ENCODE measurements at places on chromosomes 5 and 9.

DNA sequence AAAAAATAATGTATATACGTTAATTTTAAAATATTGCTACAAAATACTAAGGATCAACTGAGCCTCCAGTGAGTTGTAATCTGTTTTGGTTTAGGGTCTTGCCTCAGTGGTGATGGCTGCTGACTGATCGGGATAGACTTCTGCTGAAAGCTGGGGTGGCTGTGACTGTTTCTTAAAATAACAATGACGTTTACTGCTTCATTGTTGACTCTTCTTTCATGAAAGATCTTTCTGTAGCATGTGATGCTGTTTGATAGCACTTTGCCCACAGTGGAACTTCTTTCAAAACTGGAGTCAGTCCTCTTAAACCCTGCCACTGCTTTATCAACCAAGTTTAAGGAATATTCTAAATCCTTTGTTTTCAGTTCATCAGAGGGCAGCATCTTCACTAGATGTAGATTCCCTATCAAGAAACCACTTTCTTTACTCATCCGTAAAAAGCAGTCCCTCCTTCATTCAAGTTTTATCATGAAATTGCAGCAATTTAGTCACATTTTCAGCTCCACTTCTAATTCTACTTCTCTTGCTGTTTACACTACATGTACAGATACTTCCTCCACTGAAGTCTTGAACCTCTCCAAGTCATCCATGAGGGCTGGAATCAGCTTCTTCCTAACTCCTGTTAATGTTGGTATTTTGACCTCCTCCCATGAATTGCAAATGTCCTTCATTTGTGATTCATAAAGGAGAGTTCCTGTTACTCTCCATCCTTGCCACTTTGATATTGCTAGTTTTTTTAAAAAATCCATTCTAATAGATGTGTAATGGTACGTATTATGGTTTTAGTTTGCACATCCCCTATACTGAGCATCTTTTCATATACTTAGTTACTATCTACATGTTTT is 41.5 kb upstream of the PTPDC1 start:
- no peak for DNase-seq

GRCh38 chr5:170430866-170431437 is 41.8 kb upstream of the KCNMB1 start:
- DNase-seq, result no peak

DNA sequence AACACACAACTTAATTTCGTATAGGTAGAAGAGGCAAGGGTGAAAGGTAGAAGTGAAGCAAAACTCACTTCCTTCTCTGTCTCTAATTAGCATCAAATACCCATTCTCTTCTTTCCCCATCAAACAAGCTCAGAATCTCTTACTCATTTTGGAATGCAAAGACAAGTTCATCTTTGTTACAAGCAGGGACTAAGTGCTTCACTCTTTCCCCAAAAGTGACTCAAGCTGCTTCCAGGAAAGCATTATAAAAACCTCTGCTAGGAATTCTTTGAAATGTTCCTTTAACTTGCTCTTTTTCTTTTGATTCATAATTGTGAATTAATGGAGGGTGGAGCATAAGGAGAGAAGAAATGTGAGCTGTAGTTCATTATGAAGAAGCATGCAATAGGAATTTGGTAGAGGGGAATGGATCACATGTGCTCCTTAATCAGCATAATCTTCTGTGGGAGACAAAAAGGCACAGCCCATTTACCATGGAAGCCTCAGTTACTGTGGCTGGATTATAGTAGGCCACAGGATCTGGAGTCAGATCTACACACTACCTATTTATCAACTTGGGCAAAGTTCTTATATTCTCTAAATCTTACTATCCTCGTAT is 109.5 kb upstream of the DPYSL3 start:
- DNase-seq, result no peak

DNA sequence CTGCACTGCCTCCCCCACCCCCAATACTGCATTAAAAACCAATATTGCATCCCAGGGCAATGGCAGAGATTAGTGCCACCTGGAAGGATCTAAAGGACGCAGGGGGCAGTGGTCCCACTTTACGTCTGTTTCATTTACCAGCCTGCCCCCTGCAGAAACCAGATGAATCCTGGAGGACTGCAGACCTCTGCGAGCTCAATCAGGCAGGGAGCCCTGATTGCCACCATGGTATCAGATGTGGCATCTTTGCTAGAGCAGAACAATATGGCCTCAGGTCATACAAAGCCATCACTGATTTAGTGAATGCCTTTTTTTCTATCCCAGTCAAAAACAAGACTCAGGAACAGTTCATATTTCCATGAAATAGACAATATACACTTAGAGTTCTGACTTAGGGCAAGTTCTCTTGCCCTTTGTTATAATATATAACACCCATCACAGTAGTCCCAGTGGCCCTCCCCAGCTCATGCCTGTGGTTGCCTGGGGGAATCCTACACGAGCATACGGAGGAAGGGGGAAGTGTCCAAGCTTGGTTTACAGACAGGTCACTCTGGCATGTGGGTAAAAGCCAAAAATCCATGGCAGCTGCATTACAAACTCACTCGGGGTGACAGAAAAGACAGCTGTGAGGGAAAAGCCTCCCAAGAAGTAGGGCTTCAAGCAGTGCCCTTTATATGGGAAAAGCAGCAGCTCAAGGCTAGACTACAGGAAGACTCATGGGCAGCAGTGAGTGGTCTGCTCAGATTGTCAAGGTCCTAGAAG is 85.1 kb downstream of the MED27 start:
- DNase-seq, result no peak

GRCh38 chr5:95931079-95931833 is 30.4 kb downstream of the ELL2 start:
- DNase-seq, result no peak

DNA sequence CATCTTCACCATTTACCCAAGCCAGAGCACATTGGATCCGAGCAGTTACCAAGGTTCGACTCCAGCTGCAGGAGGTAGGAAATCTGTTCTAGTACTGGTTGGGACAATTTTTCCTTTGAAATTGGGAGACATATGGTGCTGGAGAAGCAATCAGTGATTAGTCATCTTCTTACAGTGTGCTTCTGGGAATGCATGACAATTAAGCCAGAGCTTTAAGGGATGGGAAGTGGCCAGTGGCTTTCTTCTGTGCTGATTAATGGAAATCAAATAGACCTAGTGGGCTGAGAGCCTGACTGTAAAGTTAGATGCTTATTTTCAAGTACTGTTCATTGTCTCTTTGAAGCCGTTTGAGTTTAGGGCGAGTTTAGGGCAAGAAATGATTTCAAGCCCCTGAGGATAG is 152.1 kb downstream of the UNC13B start:
- DNase-seq, result no peak

DNA sequence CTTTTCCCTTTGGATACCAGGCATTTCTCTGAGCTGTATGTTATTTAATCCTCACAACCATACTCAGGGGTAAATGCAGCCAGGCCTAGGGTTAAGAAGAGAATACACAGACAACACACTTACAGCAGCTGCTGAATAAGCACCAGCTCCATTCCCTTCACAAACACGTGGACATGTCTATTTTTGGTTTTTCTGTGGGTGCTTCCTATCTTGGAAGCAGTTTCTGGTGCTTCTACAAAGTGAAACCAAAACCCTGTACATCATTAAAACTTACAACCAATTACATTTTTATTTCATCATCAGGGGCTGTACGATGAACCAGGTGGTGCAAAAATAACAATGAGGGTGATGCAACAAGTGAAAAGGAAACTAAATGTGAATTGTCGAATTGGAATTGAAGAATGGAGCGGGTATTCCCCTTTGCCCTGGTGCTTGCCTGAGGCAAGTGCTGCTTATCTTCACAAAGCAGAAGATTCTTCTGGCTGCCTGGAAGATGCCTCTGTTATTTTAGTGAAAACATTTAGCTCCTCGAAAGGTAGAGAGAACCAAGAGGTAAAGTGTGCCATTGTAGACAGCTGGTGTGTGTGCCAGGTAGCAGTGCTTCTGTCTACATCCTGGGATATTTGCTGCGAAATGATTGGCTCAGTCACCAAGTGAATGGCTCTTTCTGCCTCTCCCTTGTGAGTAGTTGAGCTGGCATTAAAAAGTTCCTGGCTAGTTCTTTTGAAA is 18.6 kb upstream of the IFNB1 start:
- no peak for DNase-seq

DNA sequence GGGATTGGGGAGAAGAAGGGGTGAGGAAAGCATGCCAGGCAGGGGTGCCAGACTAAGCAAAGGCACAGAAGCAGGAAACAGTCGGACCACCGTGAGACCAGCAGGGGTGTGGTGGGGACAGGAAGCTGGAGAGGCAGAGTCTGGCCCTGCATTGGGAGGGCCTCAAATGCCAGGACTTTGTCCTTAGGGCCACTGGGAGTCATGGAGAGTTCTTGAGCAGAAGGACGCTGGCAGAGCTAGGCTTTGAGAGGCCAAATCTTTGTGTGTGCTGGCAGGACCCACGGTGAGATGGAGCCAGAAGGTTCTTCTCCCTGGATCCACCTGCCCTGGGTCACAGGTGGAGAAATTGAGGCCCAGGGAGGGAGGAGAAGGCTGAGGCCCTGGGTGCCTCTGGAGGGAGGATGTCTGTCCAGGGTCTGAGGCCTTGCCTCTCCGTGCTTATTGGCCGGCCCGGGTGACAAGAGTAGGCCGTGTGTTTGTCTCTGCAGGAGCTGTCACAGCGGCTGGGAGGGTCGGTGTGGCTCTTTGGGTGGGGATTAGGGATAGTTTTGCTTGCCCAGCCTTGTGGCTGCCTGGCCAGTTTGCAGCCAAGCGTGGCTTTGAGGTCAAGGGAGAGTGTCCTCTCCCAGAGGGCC is 1.8 kb upstream of the ENG start:
- DNase-seq, result no peak

DNA sequence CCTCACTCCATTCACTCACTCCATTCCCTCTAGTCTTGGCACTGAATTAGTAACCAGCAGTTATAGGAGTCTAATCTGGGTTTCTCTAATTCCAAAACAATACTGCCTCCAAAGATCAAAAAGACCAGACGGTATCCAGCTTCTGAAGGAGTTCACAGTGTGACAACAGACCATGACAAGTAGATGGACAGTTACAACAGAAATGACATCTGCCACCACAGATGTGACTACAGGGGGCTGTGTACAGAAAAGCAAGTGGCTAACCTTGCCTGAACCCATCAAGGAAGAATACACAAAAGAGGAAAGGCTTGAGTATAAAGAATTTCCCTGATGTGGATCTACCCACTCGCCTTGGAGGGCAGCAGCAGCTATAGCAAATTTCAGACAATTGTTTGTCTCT is 112.4 kb downstream of the ACTL7B start:
- no peak for DNase-seq

GRCh38 chr5:141742866-141743851 is 61.1 kb upstream of the ARAP3 start:
- DNase-seq, result no peak

DNA sequence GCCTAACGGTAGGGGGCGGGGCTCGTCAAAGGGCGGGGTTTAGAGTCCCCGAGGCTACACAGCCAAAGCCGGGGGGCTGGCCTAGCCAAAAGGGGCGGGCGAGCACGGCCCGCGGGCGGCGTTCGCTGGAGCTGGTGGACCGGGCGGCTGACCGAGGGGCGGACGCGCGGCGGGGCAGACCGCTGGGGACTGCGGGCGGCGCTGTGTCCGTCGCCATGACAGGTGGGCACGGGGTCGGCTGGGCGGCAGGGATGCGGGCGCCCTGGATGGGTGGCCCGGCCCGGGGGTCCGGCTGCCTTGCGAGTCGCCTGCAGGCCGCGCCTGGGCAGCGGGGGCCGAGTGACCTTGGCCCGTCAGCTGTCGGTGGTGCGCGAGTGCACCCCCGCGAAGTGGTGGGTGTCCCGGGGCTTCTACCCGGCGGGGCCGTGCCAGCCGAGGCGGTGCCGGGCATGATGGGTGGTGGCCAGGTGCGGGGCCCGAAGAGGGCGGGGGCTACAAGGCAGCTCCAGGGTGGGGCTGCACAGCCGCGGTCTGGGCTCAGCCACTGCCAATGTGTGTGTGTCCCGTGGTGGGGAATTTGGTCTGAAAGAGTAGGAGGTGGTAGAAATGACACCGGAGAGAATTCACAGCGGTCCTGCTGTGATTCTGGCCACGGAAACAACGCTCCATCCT is at the start of gene CARD19:
Gene CARD19, plus strand, starts transcription at position 87 of the 672 bp plus-strand sequence. Its CDS starts 129 bp downstream, at position 216.
- DNase-seq, result peak; percentile 82

GRCh38 chr5:147306351-147306750 is 71.5 kb downstream of the STK32A start:
- DNase-seq, result no peak

DNA sequence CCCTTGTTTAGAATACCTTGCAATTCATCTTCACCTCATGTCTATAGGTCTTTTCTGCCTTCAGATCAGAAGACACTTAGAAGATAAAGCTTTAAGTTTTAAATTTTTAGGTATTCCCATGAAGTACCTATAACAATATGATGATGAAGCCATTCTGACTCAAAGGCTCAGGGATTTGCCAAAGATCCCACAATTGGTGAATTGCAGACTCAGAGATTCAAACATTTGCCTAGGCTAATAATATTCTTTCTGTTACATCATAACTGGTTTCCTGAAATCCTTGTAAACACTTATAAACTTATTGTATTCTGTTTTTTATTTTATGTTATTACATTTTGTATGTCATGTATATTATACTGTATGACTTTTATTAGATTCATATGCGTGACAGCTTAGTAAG is 62.8 kb upstream of the ZFAND5 start:
- no peak for DNase-seq

DNA sequence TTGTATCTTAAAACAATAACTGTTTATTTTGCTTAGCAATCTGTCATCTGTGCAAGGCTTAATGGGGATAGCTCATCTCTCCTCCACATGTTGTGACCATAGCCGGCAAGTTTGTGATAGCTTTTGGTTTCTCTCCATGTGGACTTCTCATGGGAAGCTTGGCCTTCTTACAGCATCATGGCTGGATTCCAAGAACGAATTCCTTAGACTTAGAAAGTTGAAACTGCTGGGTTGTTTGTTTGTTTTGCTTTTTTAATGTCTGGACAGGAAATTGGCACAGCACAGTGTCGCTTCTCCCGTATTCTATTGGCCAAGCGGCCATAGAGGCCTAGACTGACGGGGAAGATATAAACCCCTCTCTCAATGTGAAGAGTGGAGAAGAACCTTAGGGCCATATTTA is 61.0 kb upstream of the PRDM9 start:
- DNase-seq, result no peak

DNA sequence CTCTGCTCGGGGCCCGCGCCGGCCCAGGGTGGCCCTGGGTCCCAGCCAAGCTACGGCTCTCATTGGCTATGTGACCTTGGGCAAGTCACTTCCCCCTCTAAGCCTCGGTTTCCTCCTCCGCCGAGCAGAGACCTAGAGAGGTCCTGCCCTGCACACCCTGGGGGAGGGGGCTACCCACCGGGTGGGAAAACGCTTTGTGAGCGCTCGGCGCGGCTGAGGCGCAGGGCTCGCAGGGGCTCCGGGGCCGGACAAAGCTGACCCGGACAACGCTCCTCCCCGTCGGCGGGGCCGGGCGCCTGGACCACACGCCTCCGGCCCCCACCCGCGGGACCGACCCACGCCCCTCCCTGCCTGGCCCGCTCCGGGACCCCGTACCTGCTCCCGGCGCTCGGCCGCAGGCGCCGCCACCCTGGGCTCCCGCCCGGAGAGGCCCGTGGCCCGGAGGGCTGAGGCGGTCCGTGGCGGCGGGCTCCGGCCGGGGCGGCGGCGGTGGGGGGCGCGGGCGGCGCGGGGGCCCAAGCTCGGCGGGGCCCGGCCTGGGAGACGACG is 85.7 kb upstream of the MELK start:
- DNase-seq, result peak; percentile 77

- DNase-seq, result no peak
Measured at GRCh38 chr5:58918021-58918729, 335.3 kb downstream of the RAB3C start.

Data from sciatic nerve (tissue), 2 donors.